Large intestine (tissue), 12 donors: ENCODE measurements at places on chromosomes 5 and 9. TPM values are rescaled to one million over a fixed set of nuclear protein-coding genes. Genes with fewer than 3 reads are reported as not detected.

GRCh38 chr5:155700333-155700732 is 626.6 kb upstream of the SGCD start:
- no peak for DNase-seq

DNA sequence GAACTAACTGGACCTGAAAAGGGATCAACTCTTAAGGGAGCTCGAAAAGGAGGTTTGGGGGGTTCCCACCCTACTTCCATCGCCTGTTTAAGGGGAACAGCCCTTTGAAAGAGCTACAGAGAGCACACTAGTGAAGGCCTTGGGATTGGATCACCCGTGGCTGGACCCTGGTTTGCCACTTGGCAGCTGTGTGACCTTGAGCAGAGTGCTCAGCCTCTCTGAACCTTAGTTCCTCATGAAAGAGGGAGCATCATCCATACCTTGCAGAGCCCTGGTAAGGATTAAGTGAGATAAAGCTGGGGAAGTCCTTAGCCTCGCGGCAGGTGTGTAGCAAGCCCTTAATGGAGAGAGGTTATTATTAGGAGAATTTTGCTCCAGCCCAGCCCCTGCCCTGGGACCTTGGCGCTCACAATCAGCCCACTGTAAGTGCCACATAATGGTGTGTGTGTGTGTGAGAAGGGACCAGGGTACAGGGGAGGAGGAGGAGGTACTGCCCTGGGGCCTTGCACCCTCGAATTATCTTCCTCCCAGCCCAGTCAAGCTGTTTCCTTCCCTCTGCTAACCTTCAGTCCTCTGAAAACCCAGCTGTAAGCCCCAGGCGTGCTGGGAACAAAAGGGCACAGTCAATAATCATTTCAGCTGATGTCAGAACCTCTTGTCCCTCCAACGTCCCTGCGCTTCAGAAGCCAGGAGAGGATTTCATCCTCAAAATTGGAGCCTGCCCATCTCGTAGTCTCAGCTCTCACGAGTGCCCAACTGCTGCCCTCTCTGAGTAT is 42.9 kb downstream of the FOXI1 start:
- no peak for DNase-seq

DNA sequence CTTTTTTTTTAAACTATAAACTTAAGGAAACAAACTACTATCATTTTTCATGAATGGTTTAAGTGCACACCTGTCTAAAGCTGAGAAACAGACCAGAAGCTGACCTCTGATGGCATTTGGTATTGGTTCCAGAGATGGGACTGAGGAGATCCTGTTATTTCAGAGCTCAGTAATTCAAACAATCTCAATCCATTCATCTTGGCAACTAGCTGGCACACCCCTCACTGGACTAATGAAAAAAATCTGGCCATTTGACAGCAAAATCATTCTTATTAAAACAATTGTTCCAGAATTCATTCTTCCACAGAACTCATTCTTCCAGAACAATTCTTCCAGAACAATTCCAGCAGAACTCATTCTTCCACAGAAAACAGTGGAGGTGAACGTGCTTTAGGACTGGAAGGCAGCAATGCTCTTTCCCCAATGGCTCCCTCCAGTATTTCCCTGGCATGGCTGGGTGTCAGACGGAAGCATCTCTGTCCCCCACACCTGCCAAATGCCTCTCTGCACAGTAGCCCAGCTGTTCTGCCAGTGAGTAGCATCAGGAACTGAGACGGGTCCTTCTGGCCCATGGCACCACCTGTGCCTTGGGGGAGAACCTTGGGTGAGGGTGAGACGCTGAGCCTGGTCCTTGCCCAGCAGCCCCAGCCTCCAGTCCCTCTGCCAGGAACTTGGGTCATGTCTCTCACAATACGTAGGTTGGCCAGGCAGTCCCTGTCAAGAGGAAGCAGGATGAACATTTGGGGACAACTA is 87.5 kb upstream of the EQTN start:
- DNase-seq: no peak

GRCh38 chr9:89601856-89602562 is 2.8 kb upstream of the GADD45G start:
- DNase-seq: no peak

- DNase-seq: no peak
These were observed 172.3 kb upstream of the GNA14 start for GRCh38 chr9:77820293-77820954.

- DNase-seq: no peak
These were observed 342.8 kb upstream of the CCNG1 start for GRCh38 chr5:163094492-163095180.

DNA sequence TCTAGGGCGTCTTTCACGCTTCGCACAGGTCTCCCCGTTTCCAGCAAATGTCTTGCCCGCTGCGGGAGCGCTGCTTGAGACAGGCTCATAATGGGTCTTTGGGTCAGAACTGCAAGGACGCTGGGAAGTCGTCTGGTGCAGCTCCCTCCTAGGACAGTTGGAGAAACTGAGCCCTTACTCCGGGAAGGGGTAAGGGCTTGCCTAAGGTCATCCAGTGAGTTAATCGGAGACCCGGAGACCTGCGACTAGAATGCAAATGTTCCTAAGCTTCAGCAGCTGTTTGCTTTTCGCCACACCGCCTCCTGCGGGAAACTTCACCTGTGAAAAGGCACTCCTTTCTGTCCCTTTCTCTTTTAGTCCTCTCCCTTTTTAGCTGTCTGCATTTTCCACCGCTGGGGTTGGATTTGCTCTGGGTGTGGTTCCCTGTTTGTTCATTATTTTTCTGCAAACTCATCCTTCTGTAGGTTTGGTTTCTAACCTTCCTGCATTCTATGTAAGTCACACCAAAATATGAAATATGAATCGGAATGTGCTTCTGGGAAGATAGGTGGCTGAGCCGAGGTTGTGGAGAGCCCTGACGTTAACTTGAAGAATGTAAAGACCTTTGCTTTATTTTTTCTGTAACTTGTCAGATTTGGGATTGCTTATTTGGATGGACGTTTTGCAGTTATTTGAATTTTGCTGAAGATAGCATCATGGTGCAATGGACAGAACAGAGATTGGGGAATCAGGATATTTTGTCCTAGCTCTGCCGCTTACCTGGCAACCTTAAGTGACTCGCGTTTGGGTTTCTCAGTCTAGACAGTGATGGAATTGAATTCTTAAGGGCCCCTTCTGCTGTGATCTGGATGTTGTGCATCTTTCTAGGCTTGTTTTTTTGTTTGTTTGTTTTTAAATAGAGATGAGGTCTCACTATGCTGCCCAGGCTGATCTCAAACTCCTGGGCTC is 909 bp downstream of the SLC36A1 start:
- DNase-seq: no peak

DNA sequence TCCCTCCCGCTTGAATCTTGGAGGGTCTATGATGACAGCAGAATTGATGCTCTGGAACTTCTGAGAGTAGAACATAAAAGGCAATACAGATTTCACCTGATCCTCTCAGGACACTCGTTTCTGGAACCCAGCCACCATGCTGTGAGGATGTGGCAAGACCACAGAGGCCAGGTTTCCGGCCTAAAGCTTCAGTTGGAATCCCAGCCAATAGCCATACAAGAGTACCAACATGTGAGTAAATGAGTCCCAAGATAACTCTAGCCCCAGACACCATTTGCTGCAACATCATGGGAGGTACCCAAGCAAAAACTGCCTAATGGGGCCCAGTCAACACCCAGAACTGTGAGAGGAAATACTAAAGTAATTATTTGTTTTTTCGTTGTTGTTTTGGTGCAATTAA is 65.7 kb upstream of the MARCHF11 start:
- DNase-seq: no peak

- DNase-seq: no peak
These were observed 297.6 kb downstream of the MAN2A1 start for GRCh38 chr5:109987355-109987754.

DNA sequence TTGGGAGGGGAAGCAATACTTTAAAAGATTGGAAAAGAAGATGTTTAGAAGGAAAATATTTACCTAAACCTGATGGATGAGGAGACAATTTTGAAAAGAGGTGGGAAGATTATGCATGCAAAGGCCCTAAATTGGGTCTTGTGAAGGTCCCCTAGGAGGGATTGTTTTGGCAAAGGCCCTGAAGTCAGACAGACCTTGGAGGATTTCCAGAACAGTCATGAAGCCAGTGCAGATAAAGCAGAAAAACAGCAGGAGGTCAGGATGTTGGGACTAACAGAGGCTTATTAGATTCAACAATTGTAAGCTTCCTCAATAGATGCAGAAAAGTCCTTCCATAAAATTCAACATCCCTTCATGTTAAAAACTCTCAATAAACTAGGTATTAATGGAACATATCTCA is 361.0 kb upstream of the CDH6 start:
- DNase-seq: no peak

DNA sequence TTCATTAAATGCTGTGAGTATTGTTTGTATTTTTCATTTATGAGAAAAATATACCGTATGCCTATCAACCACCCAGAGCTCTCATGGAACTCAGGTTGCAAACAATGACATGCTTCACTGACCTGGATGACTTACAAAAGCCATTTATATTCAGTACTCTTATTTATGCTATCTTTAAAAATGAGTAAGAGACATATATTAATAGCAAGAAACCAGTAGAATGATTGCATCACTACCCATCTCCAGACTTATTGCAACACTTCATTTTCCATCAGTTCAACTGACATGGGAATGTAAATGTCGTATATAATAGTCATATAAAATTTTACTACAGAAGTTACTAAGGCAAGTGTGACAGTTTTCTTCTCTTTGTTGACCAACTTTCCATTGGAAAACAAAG is 69.1 kb downstream of the OTP start:
- DNase-seq: no peak

DNA sequence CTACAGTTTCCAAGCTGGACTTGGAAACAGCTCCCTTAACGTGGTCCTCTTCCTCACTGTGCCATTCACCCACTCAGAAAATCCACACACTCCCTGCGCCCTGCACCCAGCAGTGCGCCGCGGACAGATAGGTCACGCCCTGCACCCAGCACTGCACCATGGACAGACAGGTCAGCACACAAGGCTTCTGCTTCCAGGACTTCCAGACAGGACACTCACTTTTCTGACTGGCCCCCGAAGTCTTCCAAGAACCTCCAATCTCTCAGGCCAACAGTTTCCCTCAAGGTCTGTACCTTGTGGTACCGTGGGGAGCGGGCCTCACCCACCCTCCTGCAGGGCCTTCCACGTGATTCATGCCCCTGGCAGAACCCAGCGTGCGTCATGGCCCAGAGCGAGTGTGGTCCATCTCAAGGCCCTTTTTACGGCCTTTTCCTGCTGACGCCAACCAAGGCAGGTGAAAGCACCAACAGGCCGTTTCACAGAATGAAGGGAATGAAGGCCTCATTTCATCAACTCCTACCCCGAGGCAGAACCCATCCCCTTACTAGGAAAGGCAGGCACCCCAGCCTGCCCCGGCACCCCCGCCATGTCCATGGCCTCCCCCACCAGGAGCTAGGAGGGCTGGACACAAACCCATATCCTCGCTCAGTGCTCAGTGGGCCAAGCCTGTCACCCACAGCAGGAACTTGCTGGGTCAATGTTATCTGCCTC is 17.3 kb downstream of the VAV2 start:
- no peak for DNase-seq

GRCh38 chr5:177600508-177601018 is 631 bp downstream of the B4GALT7 start:
- DNase-seq: no peak

GRCh38 chr9:123053711-123054110 is 20.2 kb downstream of the GPR21 start:
- no peak for DNase-seq

GRCh38 chr5:102536323-102536928 is 37.6 kb upstream of the SLCO6A1 start:
- DNase-seq: no peak

DNA sequence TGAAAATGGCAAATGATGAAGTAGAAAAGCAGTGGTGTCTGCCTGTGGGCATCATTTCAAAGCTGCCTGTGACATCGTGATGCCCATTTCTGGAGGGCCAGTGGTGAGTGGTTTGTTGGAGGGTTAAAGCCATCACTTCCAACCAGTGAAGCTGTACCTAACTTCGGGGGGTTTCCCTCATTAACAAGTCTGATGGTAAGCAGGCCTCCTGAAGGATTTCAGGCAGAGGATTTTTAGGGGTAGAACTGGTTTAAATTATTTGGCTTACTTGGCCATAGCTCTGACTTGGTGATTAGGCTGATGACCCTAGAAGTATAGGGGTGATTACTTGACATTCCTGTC is 10.7 kb downstream of the TNFAIP8 start:
- DNase-seq: no peak

GRCh38 chr5:157446412-157446935 is 13.5 kb upstream of the NIPAL4 start:
- DNase-seq: no peak

- no peak for DNase-seq
These were observed 50.1 kb upstream of the ADAMTS16 start for GRCh38 chr5:5089895-5090649.

- no peak for DNase-seq
These were observed 394.5 kb upstream of the EDIL3 start for GRCh38 chr5:84779186-84779585.

GRCh38 chr9:111362526-111362925 is 32.5 kb upstream of the OR2K2 start:
- no peak for DNase-seq

GRCh38 chr5:138655530-138656190 is 80.5 kb upstream of the HSPA9 start:
- DNase-seq: no peak

GRCh38 chr5:166503506-166503905 is 1787.9 kb upstream of the WWC1 start:
- no peak for DNase-seq

DNA sequence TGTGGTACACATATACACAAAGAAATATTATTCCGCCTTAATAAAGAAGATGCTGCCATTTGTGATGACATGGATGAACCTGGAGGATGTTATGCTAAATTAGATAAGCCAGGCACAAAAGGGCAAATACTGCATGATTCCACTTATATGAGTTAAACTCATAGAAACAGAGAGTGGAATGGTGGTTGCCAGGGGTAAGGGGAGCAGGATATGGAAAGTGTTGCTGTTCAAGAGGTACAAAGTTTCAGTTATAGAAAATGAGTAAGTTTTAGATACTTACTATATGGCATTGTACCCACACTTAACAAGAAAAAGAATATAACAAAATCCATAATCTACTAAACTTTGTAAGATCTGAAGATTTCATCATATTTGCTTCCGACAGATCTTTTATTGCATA is 252.2 kb downstream of the SYK start:
- DNase-seq: no peak

GRCh38 chr9:33185858-33186257 is 18.7 kb upstream of the B4GALT1 start:
- no peak for DNase-seq

DNA sequence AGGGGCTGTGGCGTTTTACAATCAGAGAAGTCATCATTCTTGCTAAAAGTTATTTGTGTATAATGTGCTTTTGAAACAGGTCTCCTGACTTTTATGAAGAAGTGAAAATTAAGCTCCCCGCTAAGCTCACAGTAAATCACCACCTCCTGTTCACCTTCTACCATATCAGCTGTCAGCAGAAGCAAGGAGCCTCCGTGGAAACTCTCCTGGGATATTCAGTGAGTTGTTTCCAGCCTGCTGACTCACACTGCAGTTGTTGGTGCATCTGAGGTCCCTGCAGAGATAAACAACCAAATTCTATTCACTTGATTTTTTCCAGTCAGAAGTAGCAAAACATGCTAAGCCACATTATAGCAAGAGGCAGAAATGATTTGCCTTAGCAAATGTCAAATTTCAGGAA is 156.7 kb downstream of the DOCK8 start:
- DNase-seq: no peak

The SLC24A2 gene
- 0.03 TPM for polyA plus RNA-seq

The TMEM232 gene
- 2.2 TPM for polyA plus RNA-seq

The PCDHGA6 gene
- polyA plus RNA-seq: 1.9 TPM

The PCDHA9 gene
- 0.24 TPM for polyA plus RNA-seq

The FCN1 gene
- polyA plus RNA-seq: 0.55 TPM

The LHX3 gene
- not detected for polyA plus RNA-seq

The OR13D1 gene
- not detected for polyA plus RNA-seq
